RWPE1 (cell line): ENCODE measurements at places on chromosomes 6 and 20.

- no peak for DNase-seq
Observed at GRCh38 chr6:139490482-139490881, 116.0 kb upstream of the CITED2 start.

- DNase-seq, result no peak
Observed at GRCh38 chr6:75850026-75850833, 101.2 kb downstream of the MYO6 start.

GRCh38 chr20:17936286-17936760 is 32.3 kb downstream of the SNX5 start:
- no peak for DNase-seq

- no peak for DNase-seq
Observed at GRCh38 chr6:24718449-24719124, 367 bp downstream of the C6orf62 start.

- no peak for DNase-seq
Observed at GRCh38 chr20:57315083-57315975, 14.3 kb upstream of the SPO11 start.

DNA sequence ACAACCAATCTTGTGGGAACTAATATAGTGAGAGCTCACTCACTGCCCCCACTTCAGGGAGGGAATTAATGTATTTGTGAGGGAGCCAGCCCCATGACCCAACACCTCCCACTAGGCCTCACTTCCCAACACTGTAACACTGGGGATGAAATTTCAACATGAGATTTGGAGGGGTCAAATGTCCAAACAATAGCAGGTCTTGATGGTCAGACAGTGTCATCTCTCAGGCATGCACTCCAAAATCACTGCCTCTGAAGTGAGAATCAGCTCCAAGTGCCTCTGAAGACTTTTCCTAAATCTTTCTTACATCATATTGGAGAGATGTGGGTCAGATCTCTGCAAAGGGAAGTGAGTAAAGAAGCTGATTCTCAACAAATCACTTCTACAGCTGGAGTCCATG is 13.8 kb upstream of the SAYSD1 start:
- DNase-seq, result no peak

- DNase-seq, result peak; percentile 90
Observed at GRCh38 chr20:53594068-53595017, 704 bp upstream of the ZNF217 start.

GRCh38 chr20:8095648-8096572 is 36.2 kb upstream of the PLCB1 start:
- DNase-seq, result no peak

DNA sequence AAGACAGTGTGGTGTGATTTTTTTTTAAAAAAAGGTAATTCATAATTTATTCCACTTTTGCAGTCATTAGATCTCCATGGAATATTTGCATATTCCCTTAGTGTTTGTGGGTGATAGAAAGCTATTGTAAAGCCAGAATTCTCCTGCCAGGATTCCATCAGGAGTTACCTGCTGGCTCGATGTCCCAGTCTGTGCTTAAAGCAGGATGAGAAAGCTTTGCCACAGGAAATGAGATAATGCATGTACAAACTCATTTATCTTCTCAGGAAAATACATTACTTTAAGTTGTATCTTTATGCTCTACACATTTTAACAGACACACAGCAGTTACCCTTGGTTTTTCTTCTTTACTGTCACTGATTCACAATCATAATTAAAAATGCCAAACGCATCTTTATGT is 553.0 kb downstream of the CD109 start:
- DNase-seq, result no peak

DNA sequence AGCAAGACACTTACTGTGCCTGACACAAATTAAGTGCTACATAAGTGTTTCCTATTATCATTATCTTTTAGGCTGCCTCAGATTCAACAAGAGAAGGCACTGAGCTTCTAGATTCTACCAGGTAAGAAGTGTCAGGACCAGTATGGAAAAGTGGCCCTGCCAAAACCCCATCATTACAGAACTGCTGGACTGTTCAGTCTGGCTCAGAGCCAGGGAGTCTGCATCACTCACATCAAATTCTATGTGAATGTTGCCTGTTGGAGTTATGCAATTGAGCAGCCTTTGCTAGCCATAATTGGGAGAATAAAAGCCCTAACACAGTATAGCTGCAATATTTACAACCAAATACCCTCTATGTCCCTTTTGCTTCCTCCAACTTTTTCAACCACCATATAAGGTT is 70.9 kb downstream of the ATG5 start:
- peak; percentile 19 for DNase-seq

GRCh38 chr6:111810294-111811131 is 62.7 kb downstream of the FYN start:
- DNase-seq, result no peak

GRCh38 chr6:70073637-70074036 is 207.3 kb downstream of the COL19A1 start:
- no peak for DNase-seq

DNA sequence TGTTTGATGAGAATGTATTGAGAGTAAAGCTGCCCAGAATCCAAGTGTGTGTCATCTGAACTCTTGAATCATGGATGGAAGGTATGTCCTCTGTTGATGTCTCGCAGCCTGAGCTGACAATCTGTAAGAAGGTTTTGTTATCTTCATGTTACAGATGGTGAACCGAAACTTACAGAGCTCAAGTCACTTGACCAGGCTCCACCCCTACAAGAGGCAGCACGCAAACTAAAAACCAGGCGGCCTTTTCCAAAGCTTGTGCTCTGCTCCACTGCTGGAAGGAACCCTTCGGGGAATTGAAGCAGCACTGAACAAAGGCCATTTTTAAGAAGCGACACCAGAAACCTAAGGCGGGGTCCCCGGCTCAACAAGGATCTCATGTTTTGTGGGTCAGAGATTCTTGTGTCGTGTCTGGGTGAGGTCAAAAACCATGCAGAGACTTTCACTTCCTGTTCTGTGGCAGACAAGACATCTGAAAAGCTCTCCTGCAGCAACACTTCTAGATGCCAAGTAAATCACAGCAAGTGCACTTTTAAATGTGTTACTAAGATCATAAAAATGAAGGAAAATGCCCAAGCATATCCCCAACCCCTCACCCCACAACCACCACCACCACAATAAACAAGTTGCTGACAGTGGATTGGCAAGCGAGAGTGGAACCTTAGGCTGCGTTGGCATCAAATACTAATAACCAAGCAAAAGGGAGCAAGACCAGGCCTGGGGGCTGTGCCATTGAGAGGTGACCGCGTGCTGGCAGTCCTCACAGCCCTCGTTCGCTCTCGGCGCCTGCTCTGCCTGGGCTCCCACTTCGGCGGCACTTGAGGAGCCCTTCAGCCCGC is 27.3 kb downstream of the NQO2 start:
- no peak for DNase-seq

- no peak for DNase-seq
Observed at GRCh38 chr6:159931846-159932245, 37.0 kb upstream of the IGF2R start.

GRCh38 chr6:30568245-30568644 is 3.0 kb upstream of the ABCF1 start:
- no peak for DNase-seq

GRCh38 chr6:119966484-119966883 is 616.9 kb upstream of the MAN1A1 start:
- no peak for DNase-seq

DNA sequence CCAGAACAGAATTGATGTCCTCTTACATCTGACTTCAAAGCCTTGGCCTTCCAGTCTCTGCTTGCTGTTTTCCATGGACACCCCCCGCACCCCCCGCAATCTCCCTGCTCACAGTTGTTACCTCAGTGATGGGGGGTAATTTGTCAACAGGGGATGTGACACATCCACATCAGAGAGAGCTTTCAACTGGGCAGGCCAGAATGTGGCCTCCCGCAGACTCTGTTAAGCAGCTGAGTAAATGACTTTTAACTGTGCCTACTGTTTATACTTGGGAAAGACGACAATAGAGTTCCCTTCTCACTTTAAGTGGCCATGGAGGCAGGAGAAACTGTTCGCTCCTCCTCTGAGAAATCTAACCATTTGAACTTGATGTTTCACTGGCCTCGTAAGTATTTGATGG is 51.0 kb downstream of the TXNDC5 start:
- DNase-seq, result no peak

DNA sequence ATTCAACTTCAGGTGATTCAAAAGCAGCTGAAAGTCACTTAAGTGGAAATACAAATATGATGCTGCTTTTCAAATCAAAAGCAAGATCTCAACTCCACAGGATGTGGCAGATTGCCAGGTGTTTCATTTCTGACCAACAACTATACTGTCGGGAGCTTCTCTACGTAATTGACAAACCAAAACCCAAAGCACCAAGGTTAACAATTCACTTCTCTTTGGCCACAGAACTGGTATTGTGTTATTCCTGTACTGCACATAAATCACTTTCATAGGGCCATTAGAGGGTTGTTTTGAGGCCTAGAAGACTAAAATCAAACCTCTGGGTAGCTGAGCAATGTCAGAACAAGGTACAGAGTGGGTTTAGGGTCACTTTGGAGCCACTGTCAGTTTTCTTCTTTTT is 169.7 kb downstream of the HAO1 start:
- no peak for DNase-seq

- peak; percentile 23 for DNase-seq
Observed at GRCh38 chr6:131159578-131159977, 24.3 kb downstream of the AKAP7 start.

DNA sequence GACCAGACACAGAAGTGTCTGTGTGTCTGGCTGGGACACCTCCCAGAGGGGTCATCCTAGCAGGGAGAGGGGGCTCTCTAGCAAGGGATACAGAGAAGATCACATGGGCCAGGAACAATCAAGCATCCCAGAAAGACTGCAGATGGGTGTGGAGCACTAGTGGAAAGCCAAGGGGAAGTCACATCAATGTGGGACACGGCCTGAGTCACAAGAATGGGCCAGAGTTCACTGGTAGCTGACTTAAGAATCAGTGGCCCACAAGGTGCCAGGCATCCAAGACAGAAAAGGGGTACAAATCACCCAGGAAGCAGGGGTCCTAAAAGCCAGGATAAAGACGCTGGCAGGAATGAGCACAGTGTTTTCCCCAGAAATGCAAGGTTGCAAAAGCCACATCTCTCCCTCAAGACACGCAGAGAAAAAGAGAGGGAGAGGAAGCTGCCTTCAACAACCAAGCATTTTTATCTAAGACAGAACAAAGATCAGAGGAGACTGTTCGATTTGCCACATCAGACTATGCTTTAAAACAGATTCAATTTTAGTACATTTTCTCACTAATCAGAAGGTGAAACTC is 113.6 kb upstream of the DST start:
- no peak for DNase-seq

GRCh38 chr20:39837561-39837960 is 851.5 kb downstream of the MAFB start:
- no peak for DNase-seq

- DNase-seq, result no peak
Observed at GRCh38 chr6:87244380-87244779, 78.0 kb upstream of the SMIM8 start.

DNA sequence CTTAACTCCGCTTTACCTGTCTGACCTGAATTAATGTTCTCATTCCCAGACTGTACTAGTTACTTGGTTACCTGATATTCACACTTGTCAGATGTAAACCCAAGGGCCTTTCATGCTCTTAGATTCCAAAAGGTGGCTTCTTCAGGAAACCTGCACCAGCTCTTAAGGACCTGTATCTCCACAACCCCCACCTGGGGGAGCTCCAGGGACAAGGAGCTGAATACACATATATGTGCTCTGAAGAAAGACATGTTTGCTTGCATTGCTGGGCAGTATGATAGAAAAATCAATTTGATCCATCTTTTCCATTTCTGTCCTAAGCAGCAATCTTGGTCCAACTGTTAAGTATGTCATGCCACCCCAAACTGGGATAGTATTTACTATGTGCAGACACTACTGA is 64.8 kb upstream of the POU3F2 start:
- peak; percentile 24 for DNase-seq

GRCh38 chr6:22442826-22443225 is 126.5 kb upstream of the HDGFL1 start:
- DNase-seq, result no peak

GRCh38 chr6:81693266-81693665 is 59.2 kb downstream of the TENT5A start:
- no peak for DNase-seq

DNA sequence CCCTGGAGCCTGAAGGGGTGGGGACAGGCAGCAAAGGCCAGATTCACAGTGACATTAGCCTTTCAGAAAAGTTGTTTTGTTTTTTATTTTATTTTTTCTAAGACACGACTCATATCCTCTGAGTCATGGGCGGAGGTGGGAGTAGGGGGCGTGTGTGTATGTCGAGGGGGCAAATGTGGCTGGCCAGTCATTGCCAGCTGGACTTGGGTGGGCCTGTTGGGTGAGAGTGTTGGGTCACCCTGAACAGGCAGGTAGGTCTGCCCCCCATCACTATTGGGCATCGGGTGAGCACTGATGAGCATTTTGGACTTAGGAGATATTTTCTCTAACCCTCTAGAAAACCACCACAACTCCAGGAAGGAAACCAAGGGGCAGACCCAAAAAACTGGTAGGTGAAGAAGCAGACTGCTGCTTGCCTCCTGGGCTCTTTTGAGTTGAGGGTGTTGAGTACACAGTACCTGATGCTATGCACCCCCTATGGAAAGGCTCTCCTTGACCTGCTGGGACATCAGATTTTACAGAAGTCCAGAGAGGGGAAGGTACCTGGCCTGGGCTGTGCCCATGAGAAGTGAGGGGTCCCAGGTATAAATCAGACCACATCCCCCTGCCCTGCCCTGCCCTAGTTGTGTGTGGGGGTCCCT is 5.6 kb downstream of the SMIM29 start:
- DNase-seq, result no peak

GRCh38 chr6:81105998-81106397 is 646.5 kb downstream of the TENT5A start:
- no peak for DNase-seq

DNA sequence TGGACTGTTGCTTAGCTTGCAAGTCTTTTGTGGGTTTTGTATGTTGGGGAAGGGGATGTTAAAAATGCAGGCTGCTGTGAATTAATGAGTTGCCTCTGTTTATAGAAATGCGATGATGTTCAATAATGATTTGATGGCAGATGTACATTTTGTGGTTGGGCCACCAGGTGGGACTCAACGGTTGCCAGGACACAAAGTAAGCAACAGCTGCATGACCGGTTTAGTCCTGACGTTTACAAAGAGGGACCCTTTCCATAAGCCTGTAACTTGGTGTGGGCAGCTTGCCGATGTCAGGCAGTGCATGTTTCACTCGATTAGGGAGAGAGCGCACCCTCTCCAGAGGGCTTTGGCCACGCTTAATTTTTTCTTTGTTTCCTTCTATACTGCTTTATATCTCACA is 1.3 kb downstream of the BTBD3 start:
- DNase-seq, result no peak

- no peak for DNase-seq
Observed at GRCh38 chr6:62891065-62891647, 320.1 kb upstream of the FKBP1C start.

- no peak for DNase-seq
Observed at GRCh38 chr20:11497545-11497944, 420.1 kb upstream of the BTBD3 start.

- peak; percentile 79 for DNase-seq
Observed at GRCh38 chr6:135722679-135723078, 128.8 kb upstream of the PDE7B start.

DNA sequence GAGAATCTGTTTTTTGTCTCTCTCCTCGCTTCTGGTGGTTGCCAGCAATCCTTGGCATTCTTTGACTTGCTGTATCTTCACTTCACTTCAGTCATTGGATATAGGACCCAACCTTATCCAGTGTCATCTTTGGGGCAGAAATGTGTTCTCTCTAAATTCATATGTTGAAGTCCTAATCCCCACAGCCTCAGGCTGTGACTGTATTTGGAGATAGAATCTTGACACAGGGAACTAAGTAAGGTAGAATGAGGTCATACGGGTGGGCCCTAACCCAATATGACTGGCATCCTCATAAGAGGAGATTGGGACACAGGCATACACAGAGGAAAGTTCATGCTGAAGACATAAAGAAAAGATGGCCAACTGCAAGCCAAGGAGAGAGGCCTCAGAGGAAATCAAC is 51.9 kb upstream of the TPD52L1 start:
- no peak for DNase-seq
